Myometrial cell (primary cell): ENCODE measurements at places on chromosomes 6 and 20. TPM values are rescaled to one million over a fixed set of nuclear protein-coding genes. Genes with fewer than 3 reads are reported as not detected.

Gene AVP
- not detected in 2 replicates for total RNA-seq

Gene SNAP25
- 4.3 and 7.3 TPM in 2 replicates for total RNA-seq

Gene ATRN
- total RNA-seq: 17.6 and 22.5 TPM in 2 replicates

Gene EYA2
- total RNA-seq: 1.4 TPM in 2 replicates

Gene SLC29A1
- total RNA-seq: 11.2 and 17.9 TPM in 2 replicates

Gene DZANK1
- total RNA-seq: 2.0 and 2.3 TPM in 2 replicates

Gene BMP2
- 0.53 and 1.2 TPM in 2 replicates for total RNA-seq

Gene CALHM5
- 0.58 and 0.71 TPM in 2 replicates for total RNA-seq
